Activated CD8-positive, alpha-beta memory T cell treated with anti-CD3 and anti-CD28 coated beads for 24 hours (primary cell): ENCODE measurements at places on chromosomes 6 and 20.

DNA sequence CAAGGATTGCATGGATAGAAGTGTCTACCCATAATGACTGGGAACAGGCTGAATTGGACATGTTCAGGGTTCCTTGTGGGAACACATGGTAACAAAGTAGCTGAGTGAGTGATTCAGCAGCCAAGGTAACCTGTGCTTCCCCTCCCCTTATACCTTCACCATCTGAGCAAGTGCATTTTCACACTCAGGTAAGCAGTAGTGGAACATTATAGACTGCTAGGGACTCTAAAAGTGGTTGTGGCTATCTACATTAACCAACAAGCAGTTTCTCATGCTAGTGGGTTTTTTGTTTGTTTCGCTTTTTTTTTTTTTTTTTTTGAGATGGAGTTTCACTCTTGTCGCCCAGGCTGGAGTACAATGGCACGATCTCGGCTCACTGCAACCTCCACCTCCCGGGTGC, 41.4 kb downstream of the KIZ start:
- DNase-seq: no peak

- no peak for DNase-seq
These were observed 431.8 kb downstream of the CD83 start for GRCh38 chr6:14549304-14549770.

- no peak for DNase-seq
These were observed 104.3 kb upstream of the PTPRT start for GRCh38 chr20:43294031-43294430.

- DNase-seq: no peak
These were observed 275.0 kb upstream of the FLRT3 start for GRCh38 chr20:14612391-14612790.

GRCh38 chr20:26214991-26215390, 518.3 kb upstream of the ZNF337 start:
- no peak for DNase-seq

GRCh38 chr6:27531772-27532459, 59.0 kb upstream of the ZNF184 start:
- DNase-seq: no peak

DNA sequence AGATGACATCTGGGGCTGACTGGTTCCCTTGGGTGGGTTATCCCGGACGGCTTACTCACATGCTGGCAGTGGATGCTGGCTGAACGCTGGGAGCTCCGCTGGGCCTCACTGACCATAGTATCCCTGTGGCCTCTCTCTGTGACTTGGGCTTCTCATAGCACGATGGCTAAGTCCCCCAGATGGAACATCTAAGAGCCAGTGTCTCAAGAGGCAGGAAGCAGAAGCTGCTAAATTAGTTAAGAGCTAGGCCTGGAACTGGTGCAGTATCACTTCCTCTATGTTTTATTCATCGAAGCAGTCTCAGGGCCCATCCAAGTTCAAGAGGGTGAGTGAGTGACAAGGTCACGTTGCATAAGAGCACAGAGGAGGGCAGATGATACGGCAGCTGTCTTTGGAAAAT, 116.5 kb upstream of the LAMP5 start:
- no peak for DNase-seq

- no peak for DNase-seq
These were observed 84.3 kb upstream of the TMEM181 start for GRCh38 chr6:158475344-158476302.

- no peak for DNase-seq
These were observed 16.5 kb upstream of the AAR2 start for GRCh38 chr20:36219671-36220220.

GRCh38 chr6:162882801-162883481, 155.2 kb downstream of the PACRG start:
- no peak for DNase-seq

- DNase-seq: no peak
These were observed 435 bp downstream of the KIFC1 start for GRCh38 chr6:33391922-33392594.

GRCh38 chr20:824916-825315, 8.6 kb upstream of the FAM110A start:
- no peak for DNase-seq

GRCh38 chr6:47375426-47375825, 65.7 kb upstream of the TNFRSF21 start:
- no peak for DNase-seq

DNA sequence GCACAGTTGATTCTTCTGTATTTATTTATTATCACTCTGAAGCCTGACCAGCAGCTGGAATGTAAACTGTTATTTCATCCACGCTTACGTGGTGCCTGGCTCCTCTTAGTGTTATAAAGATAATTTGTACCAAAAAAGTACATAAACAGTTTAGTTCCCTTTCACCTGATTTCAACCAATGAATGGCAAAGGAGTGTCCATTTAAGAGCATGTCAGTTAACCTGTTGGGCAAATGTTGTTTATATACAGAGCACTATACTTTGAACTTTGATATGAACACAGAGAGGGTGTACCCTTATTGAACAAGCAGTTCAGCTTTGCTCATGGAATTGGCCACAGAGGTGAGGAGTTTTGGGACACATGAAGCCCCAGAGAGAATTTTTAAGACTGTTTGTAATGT, 7.2 kb upstream of the CTCFL start:
- DNase-seq: no peak

- DNase-seq: no peak
These were observed 508.7 kb upstream of the CITED2 start for GRCh38 chr6:139882977-139883728.

DNA sequence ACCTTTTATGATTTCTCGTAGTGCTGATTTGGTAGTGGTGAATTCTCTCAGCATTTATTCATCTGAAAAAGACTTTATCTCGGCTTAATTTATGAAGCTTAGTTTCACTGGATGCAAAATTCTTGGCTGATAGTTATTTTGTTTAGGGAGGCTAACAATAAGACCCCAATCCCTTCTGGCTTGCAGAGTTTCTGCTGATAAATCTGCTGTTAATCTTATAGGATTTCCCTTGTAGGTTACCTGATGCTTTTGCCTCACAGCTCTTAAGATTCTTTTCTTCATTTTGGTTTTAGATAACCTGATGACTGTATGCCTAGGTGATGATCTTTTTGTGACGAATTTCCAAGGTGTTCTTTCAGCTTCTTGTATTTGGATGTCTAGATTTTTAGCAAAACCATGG, 388.7 kb downstream of the UTRN start:
- DNase-seq: no peak

DNA sequence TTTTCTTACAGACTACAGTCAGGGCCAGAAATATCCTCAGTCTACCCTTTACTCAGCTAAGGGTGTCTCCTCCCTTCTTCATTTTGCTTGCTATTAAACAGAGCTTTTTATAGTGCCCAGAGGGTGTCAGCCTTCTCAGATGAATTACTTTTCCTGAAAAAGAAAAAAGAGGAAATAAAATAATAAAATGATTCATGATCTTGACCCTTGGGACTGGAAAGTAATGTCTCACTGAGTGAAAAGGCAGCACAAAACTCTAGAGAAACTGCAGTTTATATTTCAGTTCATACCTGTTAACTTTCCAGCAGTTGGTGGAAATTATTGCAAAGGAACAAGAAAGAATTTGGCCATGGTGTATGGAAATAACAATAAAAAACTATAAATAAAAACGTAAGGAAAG, 170.6 kb downstream of the IBTK start:
- DNase-seq: no peak

GRCh38 chr6:46592046-46592445, 60.6 kb downstream of the CYP39A1 start:
- no peak for DNase-seq

GRCh38 chr6:38750968-38751615, 36.0 kb downstream of the DNAH8 start:
- no peak for DNase-seq

DNA sequence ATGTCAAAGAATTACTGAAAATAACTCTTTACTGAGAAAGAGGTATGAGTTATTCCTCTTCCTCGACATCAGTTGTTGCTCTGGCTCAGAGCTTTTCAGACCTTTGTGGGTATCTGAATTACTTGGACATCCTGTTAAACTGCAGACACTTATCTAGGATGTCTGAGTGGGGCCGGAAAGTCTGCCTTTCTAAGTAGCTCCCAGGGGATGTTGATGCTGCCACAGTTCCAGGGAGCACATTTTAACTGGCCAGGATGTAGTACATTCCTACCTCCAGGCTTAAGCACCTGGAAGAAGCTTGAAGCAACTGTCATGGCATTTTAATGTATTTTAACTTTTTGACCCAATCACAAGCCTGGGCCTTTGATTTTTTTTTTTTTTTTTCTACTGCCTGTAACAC, 265.8 kb upstream of the PLCB4 start:
- DNase-seq: no peak

- peak; percentile 60 for DNase-seq
These were observed 28.3 kb downstream of the RSPO4 start for GRCh38 chr20:973785-974194.

DNA sequence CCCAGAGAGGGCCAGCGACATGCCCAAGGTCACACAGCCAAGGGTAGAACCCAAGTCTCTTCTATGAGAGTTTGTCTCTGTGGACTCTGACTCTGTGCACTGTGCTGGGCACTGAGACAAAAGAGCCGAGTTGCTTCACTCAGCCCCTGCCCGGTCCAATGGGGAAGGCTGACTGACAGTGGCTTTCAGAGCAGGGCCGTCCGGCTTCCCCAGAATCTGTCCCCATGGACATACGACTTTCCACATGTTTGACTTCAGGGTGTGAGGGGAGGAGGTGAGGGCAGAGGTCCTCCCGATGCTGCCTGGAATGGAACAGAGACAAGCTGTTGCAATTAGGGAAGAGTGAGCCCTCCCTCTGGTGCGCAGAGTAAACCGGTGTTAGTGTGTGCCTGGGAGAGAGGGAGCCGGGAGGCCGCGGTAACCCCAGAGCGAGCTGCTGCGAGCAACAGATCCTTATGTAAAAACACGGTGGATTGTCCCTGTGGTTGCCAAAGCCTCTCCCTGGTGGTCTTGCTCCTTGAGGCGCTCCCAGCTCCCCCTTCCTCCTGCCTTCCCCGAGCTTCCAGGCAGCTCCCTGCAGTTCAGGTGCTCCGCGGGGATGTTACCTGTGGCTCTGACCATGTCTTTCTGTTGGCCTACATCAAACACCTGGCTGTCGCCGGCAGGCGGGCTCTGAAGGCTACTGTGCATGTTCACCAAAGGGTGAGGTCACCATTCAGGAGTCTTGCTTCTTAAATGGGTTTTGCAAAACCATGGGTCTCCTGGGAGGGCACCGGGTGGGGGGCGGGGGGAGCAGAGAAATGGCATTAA, 672 bp downstream of the SIRPA start:
- DNase-seq: no peak

DNA sequence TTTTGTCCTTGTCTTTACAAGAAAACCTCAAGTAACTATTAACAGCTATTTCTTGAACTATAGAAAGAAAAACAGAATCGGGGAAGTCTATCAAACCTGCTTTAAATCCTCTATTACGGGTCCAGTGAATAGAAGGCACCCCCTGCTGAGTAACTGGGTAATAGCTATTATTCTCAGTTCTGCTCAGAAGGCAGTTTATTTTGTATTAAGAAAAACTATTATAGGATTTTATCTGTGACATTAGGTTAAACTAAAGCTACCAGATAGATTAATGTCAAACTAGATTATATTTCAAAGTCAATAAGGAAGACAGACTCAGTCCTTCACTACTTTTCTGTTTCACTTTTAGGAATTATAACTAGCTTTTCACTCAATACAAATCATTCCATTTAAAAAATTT, 93.7 kb downstream of the DST start:
- no peak for DNase-seq

GRCh38 chr6:118606268-118606667, 45.1 kb downstream of the CEP85L start:
- no peak for DNase-seq

DNA sequence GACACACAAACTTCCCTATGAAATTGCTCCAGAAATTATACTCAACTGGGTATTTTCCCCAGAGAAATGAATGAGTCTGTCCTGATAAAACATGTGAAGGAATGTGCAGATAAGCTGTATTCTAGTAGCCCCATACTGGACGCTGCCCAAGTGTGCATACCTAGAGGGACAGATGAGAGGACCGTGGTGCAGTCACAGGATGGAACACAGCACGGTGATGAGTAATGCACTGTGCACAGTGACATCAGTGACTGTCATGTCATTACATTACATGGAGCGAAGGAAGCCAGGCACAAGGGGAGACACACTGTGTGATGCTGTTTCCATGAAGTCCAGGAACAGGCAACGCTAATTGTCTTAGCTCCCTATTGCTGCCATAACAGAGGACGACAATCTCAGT, 155.5 kb downstream of the CDH4 start:
- DNase-seq: no peak

DNA sequence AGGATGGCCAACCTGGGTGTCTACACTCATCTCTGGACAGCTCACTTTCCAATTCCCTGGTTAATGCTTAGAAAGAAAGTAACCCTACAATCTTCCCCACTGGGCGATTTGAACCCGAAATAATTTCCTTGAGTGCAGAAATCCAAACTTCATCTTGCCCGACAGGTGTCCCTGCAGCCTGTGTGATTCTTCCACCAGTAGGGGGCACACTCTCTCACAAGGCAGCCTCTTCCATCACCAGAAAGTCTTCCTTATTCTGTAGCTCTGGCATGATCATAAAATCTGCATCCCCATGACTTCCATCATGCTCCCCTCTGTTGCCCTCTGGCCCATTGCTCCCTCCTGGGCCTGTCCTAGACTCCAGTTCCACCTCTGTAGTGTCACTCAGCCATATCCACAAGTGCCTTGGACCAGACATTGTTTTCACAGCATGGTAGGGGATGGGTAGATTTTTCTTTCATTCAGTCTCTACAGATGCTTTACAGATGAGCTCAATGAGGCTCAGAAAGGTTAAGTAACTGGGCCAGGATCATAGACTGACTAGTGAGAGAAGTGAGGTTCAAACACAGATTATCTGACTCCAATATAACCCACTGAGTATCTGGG, 170.4 kb upstream of the SPTLC3 start:
- DNase-seq: no peak

DNA sequence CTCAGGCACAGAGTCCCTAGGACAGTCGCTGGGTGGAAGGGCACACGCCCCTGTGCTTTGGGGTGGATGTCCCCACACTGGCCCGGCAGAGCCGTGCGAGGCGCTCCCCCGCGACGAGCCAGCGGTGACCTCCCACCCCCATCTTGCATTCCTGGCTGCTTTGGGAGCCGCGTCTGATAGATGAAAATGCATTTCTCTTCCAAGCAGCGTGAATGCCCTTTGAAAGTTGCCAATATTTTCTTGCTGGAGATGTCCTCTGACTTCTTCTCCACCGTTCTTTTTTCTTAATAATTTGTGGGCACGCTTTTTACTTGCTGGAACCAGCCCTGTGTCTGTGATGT, 29.9 kb downstream of the COL20A1 start:
- DNase-seq: no peak

- no peak for DNase-seq
These were observed 25.3 kb upstream of the ZNFX1 start for GRCh38 chr20:49303065-49303552.

DNA sequence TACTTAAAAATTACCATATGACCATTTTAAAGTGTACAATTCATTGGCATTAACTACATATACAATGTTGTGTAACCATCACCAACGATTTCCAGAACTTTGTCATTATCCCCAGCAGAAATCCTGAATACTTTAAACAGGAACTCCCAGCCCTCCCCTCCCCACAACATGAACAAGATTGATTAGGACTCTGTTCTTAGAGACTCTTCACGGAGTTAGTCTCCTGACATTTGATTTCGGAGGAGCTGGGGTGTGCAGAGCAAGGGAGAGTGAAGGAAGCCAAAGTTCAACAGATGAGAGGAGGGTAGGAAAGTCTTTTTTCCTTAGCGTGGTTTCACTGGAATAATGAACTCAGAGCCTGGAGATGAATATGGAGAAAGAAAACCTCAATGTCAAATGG, 17.2 kb upstream of the QKI start:
- no peak for DNase-seq

GRCh38 chr6:154430481-154430919, 73.9 kb upstream of the IPCEF1 start:
- DNase-seq: no peak
